ENCODE measurements at places on chromosomes 12 and 14.

DNA sequence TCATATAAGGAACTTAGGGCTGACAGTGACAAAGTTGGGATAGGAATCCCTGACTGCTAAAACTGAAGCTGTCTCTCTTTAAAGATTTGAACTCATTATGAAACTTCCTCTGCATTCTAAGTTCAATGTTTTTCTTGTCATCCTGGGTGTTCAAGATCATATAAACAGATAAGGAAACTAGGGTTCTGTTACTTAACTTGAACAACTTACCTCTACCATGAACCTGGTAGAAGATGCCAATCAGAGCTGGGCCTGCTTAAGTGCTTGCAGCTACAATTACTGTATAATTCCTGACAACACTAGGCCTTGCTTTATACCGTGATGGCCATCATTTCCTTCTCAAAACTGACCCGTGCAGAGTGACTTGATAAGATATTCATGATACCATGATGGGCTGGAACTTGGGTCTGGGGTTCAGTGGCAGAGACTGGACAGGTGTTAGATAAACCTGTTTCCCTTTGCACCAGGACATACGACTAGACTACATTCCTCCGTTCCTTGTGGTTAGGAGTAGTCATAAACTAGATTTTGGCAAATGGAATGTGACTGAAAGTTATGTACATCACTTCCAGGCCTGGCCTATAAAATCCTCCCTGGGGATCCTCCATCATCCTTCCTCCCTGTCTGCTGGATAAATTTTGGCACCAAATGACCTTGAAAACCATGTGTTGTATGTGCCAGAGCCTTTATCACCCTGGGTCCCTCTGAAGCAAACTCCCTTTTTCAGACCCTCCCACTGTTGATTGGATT is 172.2 kb upstream of the PRICKLE1 start:
- no peak for DNase-seq

DNA sequence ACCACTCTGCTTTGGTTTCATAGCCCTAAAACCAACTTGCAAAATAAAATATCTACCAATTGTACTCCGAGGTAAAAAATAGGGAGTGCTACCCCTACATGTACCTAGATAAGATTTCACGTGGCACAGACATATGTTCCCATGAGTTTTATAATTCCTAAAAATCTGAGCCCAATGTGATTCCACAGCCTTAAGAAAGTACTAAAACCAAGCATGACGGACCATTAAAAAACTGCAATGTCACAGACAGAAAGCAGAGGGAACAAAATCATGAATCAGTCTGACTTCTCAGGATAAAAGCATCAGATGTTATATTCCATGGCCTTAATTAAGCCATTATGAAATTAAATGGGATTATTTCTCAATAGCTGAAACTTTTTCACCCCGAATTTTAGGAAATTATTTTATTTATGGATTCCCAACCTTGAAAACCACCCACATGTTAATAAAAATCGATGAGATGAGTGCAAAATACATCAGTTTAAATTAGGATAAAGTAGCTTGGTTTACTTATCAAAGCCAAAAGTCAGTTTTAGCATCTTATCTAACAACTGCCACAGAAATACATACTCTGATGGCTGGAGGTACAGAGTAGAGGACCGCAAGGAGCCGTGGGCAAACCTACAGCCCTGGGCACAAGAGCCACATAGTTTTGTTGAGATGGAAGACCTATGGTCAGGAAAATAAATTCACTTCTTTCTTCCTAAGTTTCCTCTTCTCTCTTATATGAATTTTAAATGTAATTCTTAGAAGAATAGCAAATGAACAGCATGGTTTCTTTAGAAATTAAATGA is 4.5 kb downstream of the ITPR2 start:
- no peak for DNase-seq

- no peak for DNase-seq
Observed at GRCh38 chr12:99066726-99067125, 421.6 kb downstream of the APAF1 start.

DNA sequence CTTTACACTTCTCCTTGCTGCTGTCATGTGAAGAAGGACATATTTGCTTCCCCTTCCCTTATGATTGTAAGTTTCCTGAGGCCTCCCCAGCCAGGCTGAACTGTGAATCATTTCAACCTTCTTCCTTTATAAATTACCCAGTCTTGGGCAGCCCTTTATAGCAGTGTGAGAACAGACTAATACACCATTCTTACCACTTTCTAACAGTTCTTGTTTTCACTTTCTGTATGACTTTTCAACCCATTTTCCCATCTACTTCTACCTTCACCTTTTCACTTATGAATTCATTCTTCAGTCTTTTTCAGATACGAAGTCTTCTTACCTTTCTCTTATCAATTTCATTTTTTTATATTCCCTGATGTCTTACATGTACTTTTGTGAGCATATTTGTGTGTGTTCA is 55.1 kb downstream of the FOXA1 start:
- DNase-seq = no peak

DNA sequence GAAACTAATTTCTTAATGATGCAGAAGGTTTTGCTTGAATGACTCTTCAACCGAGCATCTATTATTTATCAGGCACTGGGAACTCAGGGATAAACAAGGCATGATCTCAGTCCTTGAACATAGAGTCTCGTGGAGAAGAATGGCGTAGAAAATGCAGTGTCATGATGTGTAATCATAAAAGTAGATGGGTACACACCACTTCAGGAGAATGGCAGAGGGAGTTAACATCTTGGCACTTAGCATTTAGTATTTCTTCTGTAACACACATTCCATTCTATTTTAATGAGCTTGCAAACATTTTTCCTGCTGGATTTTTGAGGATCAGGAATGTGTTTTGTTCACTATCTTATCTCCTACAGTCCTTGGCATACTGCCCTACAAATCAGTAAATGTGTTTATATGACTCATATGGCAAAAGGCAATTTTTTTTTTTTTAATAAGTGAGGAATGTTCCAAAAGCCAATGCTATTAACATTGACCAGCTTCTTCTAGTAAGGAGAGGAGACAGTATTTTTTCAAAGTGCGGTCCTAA is 3.8 kb downstream of the TXNRD1 start:
- no peak for DNase-seq

Measured in stimulated activated CD4-positive, alpha-beta T cell treated with anti-CD3 and anti-CD28 coated beads, Interleukin-1b, Interleukin-23, amount 100 ng/mL, for 48 hours (primary cell).